ENCODE measurements at places on chromosomes 11 and 22. TPM values are rescaled to one million over a fixed set of nuclear protein-coding genes. Genes with fewer than 3 reads are reported as not detected.

DNA sequence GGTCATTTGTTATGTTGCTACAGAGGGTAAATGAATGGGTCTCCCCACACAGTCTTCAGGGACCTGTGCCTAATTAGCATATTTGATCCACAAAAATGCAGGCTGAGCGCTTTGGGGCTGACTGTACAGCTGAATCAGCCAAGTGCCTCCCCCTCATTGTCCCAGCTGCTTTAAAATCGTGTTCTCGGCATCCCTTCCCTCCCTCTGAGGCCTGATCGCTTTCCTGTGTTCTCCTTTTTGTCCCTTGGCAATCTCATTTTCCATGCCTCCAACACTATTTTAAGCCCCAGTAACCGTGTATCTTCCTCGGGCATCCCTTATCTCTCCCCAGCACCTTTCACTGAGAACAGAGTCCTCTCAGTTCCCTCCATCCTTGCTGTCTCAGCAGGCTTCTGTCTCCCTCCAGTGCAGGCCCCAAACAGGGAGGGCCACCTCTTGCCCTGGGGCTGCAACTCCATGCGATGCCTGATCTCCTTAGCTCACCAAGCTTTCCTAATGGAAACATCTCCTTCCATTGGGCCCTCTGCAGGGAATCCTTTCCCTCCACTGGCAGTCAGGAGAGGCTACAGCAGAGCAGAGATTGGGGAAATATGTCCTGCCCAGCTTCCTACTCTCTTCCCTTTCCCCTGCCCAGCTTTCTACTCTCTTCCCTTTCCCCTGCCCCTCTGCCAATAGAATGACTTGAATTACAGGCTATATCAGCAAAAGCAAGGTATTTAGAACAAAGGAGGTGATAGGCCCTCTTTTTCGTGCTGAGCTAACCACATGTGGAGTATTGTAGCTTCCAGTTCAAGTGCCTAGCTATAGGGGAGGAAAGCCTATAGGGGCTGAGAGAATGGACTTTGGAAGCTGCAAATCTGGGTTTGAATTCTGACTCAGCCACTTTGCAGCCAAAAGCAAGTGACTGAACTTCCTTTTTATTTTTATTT lies 13.8 kb downstream of the UQCR10 start:
- DNase-seq = no peak

DNA sequence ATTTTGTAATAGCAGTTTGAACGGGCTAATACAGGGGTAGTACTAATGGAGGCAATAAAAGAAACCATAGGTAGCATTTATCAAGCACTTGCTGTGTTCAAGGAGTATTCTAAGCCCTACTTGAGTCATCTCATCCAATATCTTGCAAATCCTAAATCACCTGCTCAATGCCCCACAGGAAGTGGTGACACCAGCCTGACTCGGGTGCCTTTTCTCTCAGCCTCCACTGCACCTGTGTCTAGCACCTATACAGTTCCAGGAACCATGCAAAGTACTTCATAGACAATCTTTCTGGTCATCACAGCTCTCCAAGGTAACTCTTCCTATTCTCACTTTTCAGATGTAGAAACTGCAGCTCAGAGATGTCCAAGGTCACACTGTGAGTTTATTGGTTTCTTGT lies 98.0 kb downstream of the PRR5L start:
- no peak for DNase-seq

DNA sequence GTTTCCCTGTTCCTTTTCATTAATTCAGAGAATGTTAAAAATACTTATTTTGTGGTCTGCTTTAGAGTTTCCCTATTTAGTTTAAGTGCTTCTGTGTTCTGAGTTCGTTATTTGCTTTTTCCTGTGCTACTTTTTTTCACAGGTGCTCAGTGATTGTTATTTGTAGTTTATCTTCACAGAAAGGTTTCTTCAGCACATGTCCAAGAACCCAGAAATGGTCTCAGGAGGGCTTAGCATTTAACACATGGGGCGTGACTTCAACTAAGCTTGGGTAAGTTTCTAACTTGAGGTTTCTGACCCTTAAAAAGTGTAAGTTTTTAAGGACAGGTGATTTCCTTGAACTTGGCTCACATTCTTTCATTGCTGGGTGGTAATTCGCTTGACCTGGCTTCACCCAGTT lies 157.3 kb downstream of the AASDHPPT start:
- DNase-seq = no peak

GRCh38 chr11:34050581-34051348 lies 766 bp upstream of the CAPRIN1 start:
- no peak for DNase-seq

Gene LMO2
- total RNA-seq = 9.9 TPM

DNA sequence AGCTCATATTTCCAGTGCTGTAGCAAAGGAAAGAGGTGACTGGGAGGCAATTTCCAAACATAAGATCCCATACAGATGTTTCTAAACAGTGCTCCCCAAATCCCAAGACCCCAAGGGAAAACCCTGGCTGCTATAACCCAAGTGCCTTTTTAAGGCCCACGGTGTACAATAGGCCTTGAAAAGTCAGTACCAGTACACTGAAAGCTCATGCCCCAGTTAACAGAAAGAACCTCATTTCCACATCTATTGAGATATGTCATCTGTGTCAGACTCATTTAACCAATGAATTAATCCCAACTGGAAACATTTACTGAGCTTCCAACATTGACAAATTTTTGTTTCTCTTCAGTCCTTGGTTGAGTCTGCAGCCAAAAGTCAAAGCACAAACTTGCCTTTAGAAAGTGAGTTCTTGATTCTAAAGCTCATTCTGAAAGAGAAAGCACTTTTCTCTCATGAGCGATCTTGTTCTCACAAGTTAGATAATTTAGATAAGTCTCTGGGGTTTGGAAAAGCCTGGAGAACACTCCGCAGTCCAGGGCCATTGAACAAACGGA lies 239.8 kb upstream of the ARHGAP20 start:
- no peak for DNase-seq

- DNase-seq = no peak
Measured at GRCh38 chr11:82899957-82900276, 313 bp downstream of the PRCP start.

GRCh38 chr11:2269601-2270321 lies 627 bp downstream of the ASCL2 start:
- peak; percentile 52 for DNase-seq

Gene IGSF9B
- 48.7 TPM for total RNA-seq

Gene SLC22A9
- not detected for total RNA-seq

- DNase-seq = no peak
Measured at GRCh38 chr11:74570266-74571061, 21.9 kb upstream of the POLD3 start.

GRCh38 chr22:20904008-20904979 lies 12.9 kb upstream of the CRKL start:
- DNase-seq = no peak

Gene KRTAP5-8
- total RNA-seq = not detected

Gene MMP3
- not detected for total RNA-seq

Gene FAM118A
- total RNA-seq = 14.8 TPM

- DNase-seq = no peak
Measured at GRCh38 chr11:16895306-16895705, 118.9 kb downstream of the PLEKHA7 start.

- DNase-seq = peak; percentile 32
Measured at GRCh38 chr11:12765428-12765827, 91.2 kb downstream of the TEAD1 start.

- no peak for DNase-seq
Measured at GRCh38 chr11:67387069-67387468, 4.7 kb upstream of the RAD9A start.

DNA sequence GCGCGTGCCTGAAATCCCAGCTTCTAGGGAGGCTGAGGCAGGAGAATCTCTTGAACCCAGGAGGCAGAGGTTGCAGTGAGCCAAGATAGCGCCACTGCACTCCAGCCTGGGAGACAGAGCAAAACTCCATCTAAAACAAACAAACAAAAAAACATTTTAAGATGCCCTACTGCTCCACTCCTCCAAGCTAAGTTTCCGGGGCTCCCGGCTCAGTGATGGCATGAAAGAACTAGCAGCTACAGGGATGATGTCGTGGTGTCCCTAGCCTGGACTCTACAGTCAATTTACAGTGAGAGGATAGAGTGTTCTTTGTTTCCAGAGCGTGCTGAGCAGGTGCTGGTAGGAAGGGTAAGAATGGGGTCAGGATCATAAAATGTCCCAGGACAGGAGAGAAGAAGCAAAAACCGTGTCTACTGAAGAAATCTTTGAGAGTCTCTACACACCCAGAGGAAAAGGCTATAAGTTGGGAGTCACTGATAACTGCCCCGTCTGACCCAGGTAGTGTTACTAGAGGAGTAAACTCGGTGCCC lies 1.2 kb upstream of the ZBTB3 start:
- no peak for DNase-seq

Gene PLEKHB1
- 28.7 TPM for total RNA-seq

DNA sequence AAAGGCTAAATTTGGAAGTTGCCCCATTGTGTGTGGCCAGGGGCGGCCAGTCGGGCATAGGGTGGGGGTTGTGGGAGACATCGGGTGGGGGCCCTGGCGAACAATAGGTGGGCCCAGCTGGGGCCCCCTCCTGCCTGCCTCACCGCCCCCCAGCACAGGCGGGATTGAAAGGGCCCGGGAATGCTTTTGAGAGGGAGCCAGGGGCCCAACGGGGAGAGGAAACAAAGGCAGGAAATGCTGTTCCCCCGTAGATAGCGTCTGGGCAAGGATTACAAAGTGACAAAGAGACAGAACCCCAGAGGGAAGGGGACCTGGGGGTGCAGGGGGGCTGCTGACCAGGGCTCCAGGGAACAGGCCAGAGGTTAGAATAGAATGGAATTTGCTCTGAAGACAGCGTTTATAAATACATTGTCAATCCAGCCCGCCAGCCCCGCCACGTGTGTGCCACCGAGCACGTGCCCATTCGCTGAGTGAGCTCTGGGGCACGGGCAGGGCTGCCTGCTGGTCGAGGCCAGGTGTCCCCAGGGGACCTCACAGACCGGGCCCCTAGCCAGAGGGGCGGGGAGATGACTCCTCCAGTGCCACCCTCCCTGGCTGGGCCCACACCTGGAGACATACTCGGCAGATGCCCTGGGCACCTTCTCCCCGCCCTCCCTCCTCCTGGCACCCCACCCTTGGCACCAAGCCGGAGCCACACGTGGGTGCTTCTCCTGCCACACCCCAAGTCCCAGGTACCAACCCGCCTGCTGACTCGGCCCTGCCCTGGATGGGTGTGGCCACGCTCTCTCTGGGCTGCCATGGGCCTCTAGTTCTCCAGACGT lies 9.7 kb downstream of the PDGFB start:
- DNase-seq = peak; percentile 79

Gene RAB36
- total RNA-seq = 0.83 TPM

Gene CRYAB
- 10,105 TPM for total RNA-seq

Gene CTSW
- total RNA-seq = 0.21 TPM

DNA sequence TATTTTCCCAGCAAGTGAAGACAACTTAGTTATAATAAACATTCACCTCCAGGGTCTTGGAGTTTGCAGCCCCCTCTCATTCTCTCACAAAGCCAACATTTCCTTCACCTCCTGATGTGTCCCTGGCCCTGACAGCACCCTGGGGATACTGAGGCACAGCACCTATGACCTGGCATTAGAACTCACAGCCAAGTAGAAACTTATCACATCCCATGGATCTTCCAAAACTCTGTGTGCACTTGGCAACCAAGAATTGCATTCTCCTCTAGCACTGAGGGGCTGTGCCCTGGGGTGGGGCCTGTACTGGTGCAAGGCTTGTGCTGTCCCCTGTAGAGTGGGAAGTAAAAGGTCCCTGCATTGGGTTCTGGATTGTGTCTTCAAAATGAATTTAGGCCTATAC lies 116.7 kb upstream of the IGLL5 start:
- no peak for DNase-seq

- DNase-seq = peak; percentile 70
Measured at GRCh38 chr22:42947211-42947990, 67.5 kb downstream of the PACSIN2 start.

GRCh38 chr22:42417645-42418305 lies 14.4 kb downstream of the NFAM1 start:
- no peak for DNase-seq

DNA sequence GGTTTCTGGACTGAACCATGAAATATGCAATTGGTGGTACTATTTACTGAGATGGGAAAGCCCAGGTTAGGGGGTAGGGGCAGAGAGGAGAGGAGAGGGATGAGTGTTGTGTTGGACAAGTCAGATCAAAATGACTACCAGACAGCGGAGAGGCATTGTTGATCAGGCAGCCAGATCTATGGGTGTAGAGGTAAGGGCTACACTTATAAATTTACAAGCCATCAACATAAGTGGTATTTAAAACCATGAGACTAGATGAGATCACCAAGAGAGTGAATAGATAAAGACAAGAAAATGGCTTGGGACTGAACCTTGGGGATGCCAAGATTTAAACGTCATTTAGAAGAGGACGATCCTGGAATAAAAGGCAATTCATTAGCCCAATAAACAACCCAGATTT lies 123.4 kb downstream of the NXPE2 start:
- no peak for DNase-seq

DNA sequence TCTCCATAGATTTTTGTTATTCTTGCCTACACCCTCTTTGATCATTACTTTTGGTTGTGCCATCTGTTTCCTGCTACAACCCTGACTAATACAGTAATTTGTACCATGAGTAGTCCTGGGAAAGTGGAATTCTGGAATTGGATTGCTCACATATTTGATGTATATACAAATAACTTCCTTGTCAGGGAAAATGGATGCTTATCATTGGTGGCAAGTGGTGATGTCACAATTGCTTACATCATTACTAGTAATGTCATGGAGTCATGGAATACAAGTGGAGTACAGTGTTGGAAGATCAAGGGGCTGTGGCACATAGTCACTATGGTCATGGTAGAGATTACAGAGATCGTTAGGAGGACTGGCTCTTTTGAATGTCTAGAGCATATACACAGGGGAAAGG lies 24.4 kb downstream of the AASDHPPT start:
- DNase-seq = no peak

- DNase-seq = no peak
Measured at GRCh38 chr11:8097926-8098325, 16.9 kb downstream of the TUB start.

DNA sequence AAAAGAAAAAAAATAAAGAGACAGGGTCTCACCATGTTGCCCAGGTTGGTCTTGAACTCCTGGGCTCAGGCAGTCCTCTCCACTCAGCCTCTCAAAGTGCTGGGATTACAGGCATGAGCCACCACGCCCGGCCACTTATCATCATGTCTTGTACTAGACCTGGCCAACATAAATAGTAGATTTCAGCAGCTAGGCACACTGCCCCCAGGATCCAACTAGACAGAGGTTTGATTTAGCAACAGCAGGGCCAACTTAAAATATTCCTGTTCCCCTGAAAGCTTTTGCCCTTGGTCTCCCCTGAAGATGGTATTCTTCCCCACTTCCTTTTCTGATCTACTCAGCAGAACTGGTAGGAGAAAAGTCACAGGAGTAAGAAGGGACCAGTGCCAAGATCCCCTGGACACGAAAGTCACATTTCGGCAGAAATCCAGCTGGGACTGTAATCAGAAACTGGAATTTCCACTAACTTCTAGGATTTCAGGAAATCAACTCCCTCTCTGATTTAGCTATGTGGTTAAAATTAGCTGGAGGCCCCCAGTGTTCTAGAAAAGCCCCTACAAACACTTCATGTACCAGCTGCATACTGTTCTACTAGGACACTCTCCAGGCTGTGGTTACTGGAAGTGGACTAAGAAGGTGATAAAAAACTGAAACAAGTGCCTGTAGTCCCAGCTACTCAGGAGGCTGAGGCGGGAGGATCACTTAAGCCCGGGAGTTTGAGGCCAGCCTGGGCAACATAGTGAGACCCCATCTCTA lies 8.9 kb upstream of the PPP2R1B start:
- DNase-seq = peak; percentile 72

Measured in heart right ventricle (tissue), 16 donors.